ENCODE measurements at places on chromosomes 1 and 21.

GRCh38 chr1:8879464-8879921, 1.0 kb upstream of the ENO1 start:
- DNase-seq = no peak

DNA sequence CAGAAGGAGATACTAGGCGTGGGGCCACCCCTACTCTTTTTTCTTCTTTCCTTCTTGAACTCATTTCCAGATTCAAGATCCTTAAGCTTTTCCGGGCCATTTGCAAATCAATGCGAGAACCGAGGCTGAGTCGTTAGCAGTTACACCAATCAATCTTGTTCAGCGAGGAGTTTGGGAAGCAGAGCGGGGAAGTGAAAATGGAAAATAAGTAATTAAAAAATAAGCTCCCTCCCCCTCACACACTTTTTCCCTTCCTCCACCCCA, 1.7 kb upstream of the NEGR1 start:
- no peak for DNase-seq

DNA sequence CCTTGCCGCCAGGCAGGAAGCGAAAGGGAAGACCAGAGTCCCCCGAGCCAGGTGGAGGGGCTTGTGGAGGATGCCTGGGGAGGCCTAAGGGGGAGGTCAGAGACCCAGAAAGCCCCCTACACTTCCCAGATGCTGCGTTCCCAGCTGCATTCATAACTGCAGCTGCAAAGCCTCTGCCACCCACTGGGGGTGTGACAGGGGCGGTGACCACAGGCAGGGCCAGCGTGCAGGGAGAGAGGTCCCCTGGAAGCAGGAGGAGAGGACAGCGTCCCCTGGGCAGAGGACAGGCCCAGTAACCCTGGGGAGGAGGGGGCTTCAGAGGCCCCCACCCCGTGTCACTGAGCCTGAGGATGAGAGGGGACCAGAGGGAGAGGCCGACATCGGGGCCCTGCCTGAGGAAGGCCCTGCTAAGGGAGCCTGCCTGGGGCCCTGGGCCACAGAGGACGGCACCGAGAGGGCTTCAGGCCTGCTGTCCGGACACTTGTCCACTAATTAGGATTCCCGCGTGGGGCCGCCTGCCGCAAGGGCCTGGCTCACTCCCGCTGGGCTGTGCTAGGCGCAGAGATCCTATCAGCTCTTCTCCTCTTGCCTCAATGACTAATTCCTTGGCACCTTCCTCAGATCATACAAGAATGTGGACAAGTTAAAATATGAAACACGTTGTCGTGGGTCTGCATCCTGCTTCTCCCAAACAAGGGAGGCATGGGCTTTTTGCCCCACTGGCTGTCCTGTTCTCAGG, 49.1 kb upstream of the CCDC27 start:
- no peak for DNase-seq

DNA sequence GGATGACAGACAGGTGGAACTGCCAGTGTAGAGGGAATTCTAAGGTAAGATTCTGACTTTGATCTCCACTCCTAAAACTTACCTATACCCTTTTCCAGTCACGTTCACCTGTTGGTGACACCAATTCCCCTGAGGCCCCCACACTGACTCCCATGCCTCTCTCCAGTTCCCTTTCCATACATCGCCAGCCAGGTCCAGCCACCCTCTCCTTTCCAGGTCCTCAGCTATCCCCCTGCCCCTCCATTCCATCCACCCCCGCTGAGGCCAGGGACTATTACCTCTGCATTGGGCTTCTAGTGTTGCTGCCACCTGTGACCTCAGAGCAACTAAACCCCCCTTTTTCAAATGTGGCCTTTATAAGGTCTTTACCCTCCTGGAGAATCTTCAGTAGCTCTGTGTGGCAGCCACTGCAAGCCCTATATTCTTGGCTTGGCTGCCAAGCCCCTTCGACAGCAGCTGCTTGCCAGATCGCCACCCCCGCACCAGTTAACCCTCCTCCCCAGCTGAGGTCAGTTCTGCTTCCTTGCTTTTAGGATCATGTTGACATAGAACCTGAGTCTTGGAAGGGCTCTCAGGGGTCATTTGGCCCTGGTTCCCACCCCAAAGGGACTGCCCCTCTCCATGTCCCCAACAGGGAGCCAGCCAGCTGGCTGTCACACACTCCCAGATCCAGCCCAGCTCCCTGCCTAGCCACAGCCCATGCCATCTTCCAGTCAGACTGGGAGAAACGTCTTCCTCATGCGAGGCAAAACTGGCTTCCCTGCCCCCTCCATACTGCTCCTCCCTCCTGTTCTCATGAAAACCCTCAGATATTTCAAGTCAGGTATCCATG, 14.7 kb downstream of the CSF1 start:
- DNase-seq = no peak

DNA sequence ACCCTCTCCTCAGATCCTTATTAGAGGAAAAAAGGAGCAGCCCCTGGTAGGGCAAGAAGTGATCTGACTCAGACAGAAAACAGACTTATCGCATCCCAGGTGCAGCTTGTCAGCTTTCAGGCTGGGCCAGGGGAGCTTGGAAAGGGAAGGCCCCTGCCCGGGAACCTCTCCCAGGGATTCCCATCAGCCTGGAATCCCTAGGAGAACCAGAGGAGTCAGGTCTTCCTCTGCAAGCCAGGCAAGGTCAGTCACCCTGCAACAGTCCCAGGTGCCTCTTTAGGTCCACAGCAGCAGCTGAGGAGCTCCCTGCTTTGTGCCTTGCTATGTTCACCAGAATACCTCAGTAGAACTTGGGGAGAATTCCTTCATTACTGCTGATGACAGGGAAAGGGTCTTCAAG, 2.9 kb upstream of the PRAMEF12 start:
- DNase-seq = no peak

GRCh38 chr1:7859406-7859805, 6.5 kb upstream of the UTS2 start:
- DNase-seq = no peak

DNA sequence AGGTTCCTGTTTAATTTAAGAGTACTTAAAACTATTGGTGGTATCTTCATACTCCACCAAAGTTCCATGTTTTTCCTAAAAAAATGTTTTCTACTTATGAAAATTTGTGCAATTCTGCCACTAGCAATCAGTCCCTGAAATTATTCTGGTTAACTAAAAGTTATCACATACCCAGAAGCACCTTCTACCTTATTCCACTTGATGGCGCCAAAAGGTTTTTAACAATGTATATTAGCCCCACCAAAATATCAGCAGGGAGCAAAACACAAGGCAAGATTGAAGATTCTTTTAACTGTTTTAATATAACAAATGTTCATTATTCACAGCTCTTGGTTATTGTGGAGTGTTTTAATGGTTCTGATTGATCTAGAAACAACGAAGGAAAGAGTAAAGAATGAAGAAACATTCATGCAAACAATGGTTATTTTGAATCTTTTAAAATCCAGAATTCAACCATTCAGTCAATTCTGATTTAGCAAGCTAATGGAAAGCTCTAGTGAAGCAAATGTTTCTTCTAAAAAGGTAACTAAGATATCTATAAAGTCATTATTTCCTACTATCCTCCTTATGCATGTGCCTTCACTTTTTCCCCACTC, 67.2 kb downstream of the TTLL7 start:
- no peak for DNase-seq

DNA sequence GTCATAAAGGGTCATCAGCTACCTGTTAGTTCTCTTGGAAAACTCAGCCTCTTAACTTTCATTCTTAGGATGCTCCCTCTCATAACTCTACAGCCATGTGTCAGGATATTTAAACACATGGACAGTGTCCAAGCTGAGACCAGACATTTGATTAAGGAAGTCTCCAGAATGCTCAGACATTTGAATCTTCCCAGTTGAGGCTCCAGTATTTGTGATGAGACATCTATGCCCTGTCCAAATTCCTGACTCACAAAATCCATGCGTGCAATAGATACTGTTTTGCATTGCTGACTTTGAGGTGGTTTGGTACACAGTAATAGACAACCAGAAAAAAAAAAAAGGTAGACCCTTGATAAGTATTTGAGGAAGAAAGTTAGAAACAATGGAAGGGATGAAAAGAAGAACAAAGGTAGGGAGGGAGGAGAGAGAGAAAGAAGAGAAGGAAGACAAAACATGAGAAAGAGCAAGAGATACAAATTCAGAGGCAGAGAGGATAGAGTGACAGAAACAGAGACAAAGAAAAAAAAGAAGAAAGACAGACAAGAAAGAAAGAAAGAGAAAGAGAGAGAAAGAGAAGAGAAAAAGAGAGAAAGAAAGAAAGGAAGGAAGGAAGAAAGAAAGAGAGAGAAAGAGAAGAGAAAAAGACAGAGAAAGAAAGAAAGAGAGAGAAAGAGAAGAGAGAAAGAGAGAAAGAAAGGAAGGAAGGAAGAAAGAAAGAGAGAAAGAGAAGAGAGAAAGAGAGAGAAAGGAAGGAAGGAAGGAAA, 275.5 kb upstream of the PRMT6 start:
- DNase-seq = no peak

- no peak for DNase-seq
Observed at GRCh38 chr1:115793162-115793561, 24.6 kb upstream of the CASQ2 start.

DNA sequence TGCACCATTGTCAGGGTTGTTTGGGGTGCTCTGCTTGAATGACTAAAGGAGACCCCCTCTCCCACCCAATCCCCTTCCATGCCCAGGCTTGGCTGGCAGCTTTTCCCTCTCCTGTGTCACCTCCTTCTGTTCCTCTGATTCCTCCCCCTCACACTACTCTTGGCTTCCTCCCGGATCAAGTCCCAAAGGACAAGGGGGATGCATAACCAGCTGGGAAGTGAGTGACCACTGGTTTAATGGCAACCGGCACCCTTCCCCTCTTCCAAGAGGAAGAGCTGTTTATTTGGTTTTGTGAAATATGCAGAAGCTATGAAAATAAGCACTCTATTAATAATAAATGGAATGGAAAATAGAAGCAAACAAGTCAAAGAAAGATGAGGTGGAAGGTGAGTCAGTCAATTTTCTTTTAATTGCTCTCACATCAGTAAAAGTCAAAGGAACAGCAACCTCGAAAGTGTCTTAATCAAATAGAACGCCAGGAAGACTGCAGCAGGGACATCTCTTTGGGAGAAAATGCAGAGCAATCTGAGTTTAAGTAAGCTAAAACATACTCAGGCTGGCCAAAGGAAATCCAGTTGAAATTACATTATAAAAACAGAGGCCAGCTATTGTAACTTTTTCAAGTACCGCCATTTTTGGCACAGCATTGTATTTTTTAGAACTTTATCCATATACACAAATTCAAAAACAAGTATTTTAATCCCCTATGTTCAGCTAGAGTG, 322.5 kb downstream of the SIPA1L2 start:
- no peak for DNase-seq

- no peak for DNase-seq
Observed at GRCh38 chr1:223771814-223772770, 59.8 kb downstream of the CAPN2 start.

DNA sequence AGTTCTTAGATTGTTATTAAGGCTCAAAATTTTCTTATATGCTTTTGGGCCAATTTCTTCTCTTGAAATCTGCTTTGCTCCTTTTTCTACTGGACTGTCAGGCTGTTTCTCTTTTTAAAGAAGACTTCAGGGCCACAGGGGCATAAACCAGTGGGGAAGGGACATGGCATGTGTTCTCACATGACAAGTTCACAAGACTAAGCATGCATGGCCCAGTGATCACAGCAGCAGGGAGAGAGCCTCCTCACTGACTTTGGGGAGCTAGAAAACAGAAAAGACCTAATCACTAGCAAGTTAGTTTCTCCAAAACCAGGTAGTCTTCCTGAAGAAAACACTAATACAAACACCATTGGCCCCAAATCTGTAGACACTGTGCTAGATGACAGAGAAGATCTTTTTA, 64.8 kb downstream of the RAB3GAP2 start:
- DNase-seq = no peak

All from 8988T (cell line).